Activated T-cell treated with anti-CD3 and anti-CD28 coated beads, Interleukin-2, amount 50 U/mL, for 24 hours (primary cell): ENCODE measurements at places on chromosomes 2 and 18.

DNA sequence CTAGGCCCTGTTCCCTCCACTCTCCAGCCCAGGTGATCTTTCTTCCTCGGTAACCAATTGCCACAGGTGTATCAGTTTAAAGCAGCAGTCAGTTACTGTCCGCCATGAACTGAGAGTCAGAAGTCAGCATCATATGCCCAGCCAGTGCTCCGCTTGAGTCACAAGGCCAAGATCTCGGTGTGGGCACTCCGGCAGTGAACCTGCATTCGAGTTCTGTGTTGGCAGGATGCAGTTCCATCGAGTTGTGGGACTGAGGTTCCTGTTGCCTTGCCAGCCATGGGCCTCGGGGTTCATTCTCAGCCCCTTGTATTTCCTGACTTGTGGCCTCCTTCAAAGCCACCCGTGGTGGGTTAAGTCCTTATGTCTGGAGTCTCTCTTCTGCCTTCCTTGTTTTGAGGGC lies 3.1 kb upstream of the TMEM185B start:
- DNase-seq = no peak

DNA sequence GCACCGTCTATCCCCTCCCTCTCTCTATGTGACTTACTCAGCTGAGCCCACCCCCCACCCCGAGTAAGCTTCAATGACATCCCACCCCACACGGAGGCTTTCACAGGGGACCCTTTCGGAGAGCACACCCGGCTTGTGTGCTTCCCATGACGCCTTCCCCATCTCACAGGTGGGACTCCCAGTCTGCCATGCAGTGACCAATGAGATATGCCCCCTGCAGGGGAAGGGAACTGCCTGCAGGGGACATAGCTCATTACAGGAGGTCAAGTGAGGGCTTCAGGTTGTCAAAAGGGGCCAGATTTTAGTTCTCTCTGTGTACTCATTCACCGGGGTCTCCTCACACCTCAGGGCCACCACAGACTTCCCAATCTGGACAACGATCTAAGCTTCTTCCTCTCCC lies 112.6 kb downstream of the GAREM1 start:
- no peak for DNase-seq

- no peak for DNase-seq
Observed at GRCh38 chr2:136323195-136323594, 205.2 kb upstream of the CXCR4 start.

GRCh38 chr18:76453057-76453561 lies 41.9 kb downstream of the ZNF516 start:
- peak; percentile 6 for DNase-seq

- DNase-seq = no peak
Observed at GRCh38 chr2:241618296-241618805, 18.6 kb downstream of the THAP4 start.

DNA sequence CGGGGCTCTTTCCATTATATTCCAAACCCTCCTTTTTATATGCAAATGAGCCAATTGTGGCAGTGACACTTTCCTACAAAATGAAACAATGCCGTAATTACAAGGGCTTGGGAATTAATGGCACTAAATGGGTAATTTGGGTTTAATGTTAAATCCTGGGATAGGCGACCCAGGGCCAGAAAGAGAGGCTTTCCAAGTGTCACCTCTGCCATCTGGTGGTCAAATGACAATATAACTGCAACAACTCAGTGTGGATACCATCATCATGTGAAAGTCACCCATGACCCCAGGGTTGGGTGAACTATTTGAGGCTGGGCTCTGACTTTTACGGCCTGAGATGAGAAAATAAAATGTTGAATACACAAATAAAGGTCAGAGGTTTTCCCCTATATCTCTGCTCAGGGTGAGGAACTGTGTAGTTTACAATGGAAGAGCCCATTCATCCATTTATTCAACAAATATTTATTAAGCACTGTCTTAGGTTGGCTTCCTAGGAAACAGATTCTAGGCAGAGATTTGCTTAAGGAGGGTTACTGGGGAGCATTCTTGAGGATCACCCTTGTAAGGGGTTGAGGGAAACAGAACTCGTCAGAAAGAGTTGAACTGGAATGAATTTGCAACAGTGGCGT lies 13.6 kb upstream of the THADA start:
- DNase-seq = no peak

- no peak for DNase-seq
Observed at GRCh38 chr2:224400886-224401632, 848 bp downstream of the FAM124B start.

DNA sequence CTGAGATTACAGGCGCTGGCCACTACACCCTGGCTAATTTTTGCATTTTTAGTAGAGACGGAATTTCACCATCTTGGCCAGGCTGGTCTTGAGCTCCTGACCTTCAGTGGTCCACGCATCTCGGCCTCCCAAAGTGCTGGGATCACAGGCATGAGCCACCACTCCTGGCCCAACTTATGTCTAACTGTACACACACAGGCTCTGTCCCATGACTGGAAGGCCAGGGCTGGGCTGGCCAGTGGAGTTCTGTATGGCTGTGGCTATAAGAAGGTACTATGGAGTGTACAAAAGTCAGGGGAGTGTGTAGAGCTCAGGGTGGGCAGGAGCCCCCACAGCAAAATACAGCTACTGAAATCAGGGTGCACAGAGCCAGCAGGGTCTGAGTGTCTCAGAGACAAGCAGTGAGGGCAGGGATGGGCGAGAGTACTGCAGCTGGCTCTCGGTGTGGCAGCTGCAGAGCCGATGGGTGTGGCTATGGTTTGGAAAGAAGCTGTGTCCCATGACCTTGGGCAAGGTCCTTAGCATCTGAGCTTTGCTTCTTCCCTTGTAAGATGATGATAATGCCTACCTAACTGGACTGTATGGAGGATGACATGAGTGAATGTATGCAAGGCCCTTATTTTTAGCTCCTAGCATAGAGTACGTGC lies 10.4 kb upstream of the MSGN1 start:
- DNase-seq = no peak

GRCh38 chr2:202376460-202377206 lies 506 bp downstream of the BMPR2 start:
- DNase-seq = peak; percentile 72

- DNase-seq = no peak
Observed at GRCh38 chr2:19589791-19590190, 231.4 kb upstream of the OSR1 start.

GRCh38 chr18:21747268-21747667 lies 6.7 kb downstream of the MIB1 start:
- no peak for DNase-seq

DNA sequence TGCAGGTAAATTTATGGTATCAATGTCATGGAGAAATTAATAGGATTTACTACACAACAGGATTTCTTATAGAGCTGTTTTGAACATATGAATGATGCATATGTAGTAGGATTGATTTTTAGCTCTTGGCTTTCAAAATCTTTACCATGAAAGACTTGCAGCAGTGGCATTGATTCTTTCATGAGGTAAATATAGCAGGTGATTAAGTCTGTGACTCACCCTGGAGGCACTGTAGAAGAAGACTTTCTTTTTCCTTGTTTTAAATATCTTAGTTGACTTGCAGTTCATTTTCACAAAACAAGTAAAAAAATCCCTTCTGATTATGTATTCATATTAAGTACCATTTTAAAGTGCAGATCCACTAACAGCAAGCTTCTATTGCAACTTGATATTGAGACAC lies 463.0 kb downstream of the FBXO15 start:
- no peak for DNase-seq

DNA sequence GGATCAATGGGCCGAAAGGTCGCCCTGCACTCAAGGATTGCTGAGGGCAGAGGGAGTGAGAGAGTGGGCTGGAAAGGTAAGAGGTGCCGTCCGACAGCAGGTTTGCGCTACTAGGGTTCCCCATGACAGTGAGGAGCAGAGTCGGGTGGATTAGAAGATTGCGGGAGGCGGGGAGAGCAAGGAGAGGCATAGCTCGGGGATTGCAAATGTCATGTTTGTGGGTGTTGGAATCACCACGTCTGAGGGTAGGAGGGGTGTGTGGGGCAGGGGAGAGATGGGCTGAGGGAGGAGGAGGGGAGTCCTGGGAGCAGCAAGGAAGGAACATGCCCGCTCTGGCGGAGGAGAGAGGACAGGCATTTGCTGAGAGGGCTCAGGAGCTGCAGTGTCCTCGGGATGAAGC lies 81.2 kb downstream of the ZCCHC2 start:
- no peak for DNase-seq

- DNase-seq = no peak
Observed at GRCh38 chr18:79506191-79507075, 110.7 kb downstream of the NFATC1 start.

GRCh38 chr2:219731173-219731572 lies 103.7 kb downstream of the SLC4A3 start:
- DNase-seq = no peak

DNA sequence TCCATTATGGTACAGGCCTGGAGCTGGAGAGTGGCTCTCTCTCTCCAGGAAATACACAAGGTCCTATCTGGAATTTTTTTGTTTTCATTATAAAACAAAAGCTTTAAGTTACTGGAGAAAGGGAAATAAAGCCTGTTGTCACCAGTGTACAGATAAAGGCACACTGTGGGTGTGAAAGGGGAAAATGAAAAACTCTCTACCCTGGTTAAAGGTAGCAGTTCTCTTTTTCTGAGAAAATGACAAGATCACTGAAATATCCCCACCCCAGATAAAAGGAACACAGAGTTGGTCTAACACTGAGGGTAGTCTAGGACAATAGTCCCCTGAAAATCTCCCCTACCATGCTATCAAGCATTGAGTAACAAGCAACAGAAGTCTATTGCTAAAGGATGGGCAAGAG lies 438.7 kb downstream of the MBD2 start:
- DNase-seq = no peak

DNA sequence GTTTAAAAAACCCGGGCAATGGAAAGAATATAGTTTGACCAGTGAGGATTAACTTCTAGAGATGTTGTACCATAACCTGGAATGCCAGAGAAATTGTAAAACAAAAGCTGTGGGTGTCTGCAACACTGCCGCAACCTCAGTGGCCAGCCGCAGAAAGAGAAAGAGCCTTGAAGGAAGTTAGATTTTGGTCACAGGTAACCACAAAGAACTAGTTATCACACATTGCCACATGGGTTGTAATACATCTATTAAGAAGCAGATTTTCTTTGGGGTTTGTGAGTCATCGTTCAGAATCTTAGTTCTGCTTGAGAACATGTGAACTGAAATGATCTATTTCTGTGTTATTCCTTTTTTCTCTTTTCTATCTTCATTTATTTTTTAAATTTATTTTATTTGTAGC lies 222.9 kb upstream of the AGAP1 start:
- DNase-seq = peak; percentile 45

DNA sequence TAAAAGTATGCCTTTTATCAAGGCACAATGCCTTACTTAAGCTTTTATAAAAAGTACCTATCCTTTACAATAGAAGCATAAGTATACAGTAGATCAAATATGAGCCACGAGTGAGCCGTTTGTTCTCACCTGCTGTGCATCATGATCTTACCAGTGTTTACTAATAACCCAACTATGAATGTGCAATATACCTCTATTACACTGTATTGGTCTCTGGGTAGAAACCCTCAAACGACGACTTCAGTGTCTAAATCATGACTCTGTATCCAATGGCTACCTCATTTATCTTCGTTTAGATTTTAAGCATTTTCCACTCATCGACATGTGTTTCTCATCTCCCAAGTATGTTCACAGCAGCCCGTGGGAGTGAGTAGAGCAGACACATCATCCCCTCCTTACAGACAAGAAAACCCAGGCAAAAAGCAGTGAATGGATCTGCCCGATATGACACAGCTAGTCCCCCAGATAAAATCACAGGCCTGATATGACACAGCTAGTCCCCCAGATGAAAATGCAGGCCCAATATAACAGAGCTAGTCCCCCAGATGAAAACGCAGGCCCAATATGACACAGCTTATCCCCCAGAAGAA lies 279.8 kb downstream of the TNS1 start:
- no peak for DNase-seq

GRCh38 chr2:199488772-199489400 lies 31.1 kb upstream of the SATB2 start:
- DNase-seq = peak; percentile 51

DNA sequence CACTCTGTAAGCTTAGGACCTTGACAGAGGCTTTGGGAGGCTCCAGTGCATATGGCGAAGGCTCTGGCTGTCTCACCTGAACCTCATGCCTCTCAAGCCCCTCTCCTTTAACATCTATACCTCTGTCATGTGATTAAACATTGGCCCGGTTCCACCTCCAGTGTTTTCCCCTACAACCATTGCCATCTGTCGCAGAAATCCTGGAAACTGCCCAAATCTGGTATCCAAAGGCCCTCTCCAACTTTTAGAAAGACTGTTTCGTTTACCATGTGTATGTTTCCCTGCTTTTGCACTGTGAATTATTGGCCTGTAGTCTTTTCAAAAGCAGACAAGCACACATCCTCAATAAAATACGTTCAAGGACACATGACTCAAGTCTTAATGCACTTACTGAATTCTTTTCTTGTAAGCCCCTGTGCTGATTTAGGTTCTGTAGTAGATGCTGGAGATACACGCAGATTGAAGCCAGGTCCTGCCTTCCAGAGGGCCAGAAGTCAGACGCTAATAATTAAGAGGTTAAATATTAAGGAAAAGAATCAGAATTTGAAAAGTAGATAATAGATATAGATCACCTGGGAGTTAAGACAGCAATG lies 386.4 kb upstream of the SLC14A2 start:
- no peak for DNase-seq

GRCh38 chr2:86383844-86384243 lies 46.4 kb upstream of the REEP1 start:
- DNase-seq = no peak

DNA sequence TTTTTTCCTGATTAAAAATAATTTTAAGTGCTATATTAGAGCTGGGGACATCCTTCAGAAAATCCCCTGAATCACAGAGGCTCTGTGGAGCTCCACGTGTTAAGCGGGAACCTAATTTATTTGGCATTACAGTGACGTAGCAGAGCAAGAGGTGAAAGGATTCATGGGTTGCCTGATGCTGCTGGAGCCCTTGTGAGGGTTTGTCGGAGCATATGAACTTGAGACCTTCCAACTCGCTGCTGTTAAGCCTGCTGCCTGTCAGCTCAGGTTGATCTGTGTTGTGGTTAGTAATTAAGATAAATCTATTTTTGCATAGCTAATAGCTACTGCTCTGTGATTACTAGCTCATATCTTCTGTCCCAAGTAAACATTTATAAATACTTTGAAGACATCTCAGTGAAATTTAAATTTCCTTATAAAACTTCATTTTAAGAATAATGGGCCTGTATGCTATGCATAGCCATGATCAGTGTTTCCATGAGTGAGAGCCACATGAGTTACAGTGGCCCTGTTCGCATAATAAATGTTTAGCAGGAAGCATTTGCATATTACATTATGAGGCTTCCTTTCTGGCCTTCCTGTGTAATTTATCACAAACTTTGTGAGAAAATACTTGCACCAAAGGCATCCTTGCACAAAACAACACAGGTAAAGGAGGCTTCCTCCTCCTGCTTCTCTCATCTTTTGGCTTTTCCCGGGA lies 438.9 kb downstream of the PTPRM start:
- no peak for DNase-seq

DNA sequence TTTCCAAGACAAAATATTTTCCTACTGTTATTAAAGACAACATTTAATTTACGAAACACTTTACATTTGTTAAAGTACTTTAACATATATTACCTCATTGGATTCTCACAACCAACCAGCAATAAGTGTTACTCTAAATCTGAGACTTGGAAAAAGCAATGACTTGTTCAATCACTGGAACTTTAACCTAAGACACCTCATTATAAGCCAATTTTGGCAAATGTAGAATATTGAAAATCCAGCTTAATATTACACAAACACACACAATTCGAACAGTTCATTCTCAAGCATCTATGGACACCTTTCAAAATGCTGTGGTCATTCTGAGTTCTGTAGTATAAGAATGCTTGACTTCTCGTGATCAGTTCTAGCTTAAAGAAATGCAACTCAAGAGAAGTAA lies 619.4 kb upstream of the CHAC2 start:
- no peak for DNase-seq
